Activated CD4-positive, alpha-beta T cell treated with anti-CD3 and anti-CD28 coated beads, Interleukin-2, amount 50 U/mL, for 4 hours (primary cell): ENCODE measurements at places on chromosomes 11 and 22.

DNA sequence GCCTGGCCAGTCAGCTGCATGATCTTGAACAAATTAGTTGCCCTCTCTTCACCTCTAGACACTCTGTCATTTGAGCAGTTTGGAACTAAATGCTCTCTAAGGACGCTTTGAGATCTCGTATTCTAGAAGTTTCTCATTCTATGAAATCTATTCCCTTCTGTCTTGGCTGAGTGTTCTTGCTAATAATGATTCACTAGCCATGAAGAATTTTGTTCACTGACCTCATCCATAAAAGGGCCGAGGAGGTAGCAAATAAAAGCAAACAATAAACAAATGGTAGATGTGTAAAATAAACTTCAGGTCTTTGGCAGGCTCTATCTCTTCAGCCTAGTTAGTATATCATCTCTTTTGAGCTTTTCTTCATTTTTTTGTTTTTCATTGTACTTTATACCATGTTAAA is 76.6 kb downstream of the USP35 start:
- no peak for DNase-seq

DNA sequence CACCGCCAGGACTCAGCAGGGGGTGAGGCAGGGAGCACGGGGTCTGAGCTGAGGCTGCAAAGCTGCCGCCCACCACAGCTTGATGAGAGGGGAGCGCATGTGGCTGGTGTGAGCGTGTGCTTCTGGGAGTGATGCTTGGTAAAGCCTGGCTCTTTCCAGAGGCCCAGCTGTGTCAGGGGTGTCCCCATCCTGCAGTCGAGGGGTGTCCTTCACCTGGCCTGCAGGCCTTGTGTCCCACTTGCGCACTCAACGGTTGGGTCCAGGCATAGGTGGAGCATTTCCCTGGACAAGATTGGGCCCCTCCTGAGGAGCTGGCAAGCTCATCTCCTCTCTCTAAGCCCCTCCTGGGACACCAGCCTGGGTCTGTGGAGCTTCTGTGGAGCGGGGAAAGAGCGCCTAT is 273.9 kb downstream of the TBC1D22A start:
- DNase-seq, result no peak

DNA sequence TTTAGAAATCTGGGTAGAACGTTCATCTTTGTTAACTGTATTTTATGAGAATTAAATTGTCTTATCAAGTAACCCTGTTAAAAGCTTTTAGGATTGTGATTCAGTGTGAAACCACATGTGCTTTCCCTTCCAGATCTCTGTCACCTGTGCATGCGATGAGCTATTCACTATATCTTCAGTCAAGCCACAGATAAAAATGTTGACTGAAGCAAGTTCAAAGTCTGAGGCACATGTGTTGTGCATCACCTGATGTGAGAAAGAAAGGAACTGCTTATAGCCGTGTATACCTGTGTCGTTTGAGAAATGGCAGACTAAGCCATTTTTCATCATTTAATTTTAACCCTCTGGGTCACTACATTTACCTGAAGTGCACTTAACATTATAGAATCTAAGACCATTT is 1088.9 kb upstream of the TENM4 start:
- DNase-seq, result no peak

- DNase-seq, result no peak
These were observed 6.5 kb upstream of the CYB5R3 start for GRCh38 chr22:42655693-42656092.

DNA sequence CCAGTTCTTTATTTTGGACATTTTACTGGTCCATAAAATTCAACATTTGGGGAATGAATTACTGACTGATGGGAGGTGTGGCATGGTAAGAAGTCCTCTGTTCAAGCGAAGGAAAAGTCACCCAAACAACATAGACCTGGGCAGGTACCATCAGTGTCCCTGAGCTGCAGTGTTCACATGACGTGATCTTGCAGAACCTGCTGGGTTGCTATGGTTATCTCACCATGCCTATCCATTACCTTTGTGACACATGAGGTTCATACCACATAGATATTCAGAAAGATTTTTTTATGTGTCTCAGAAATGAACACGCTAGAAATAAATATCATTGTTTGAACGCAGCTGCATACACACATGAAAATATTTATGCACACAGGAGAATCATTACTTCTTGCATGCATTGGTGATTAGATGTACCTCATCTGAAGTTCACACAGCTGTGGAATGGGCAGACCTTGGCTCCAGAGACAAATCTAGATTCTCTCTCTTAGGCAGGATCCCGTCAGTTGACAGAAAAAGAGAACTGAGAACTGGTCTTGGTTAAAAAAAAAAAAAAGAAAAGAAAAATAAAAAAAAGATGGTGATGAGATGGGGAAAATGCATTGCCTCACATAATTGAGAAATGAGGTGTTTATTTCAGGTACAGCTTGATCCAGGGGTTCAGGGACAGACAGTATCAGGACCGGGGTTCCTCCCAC is 21.4 kb upstream of the RCN1 start:
- DNase-seq, result no peak

DNA sequence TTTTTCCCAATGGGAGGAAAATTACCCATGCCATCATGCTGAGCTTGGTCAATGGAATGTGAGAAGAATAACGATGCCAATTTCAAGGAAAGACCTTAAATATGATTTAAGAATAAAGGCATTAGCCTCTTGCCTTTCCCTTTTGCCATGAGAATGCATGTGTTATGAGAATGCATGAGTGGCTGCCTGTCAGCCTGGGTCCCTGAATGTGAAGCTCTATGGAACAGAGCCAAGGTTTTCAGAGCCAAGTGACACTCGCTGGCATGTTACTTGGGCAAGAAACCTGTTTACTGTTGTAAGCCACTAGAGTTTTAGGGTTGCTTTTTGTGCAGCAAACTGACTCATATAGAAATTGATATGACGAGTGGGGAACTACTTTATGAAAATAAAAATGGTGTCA is 75.7 kb downstream of the JRKL start:
- no peak for DNase-seq

DNA sequence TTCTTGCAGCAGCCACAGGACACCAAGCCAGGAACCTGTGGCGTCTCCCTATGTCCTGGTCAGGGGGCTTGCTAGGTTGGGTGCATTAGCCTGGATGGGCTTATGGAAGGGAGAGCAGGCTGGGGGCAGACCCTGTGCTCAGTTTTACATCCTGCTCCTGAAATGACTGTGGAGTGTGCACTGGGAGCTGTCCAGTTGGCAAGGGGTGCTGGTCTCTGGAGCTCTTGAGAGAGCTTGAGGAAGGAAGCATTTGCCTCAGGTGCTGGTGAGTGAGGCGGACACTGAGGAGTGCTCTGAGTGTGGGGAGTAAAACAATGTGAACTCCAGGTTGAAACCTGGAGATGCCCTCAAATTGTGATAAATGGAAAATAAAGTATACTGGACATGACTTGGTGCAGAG is 3.4 kb downstream of the SCGB1D4 start:
- no peak for DNase-seq

GRCh38 chr22:40031766-40032470 is 37.2 kb downstream of the FAM83F start:
- no peak for DNase-seq

- DNase-seq, result no peak
These were observed 10.3 kb upstream of the RNF141 start for GRCh38 chr11:10551290-10551592.

DNA sequence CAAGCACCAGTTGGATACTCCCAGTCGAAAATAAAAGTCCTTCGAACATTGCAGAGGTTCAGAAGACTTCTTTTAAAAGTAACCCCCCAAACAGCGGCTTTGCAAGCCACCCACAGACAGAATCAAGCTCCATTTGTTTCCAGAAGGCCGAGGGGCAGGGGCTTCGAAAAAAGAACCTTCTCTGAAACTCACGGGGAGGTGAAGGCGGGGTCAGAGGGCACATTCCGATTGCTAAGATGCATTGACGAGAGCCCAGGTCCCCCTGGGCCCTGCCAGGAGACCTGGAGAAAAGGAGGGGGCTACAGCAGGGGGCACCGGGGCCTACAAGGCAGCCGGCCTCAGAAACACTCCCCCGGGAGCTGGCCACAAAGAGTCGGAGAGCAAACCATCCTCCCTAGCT is 306.8 kb downstream of the MN1 start:
- DNase-seq, result no peak

GRCh38 chr22:49106842-49107152 is 720.9 kb downstream of the BRD1 start:
- DNase-seq, result no peak

DNA sequence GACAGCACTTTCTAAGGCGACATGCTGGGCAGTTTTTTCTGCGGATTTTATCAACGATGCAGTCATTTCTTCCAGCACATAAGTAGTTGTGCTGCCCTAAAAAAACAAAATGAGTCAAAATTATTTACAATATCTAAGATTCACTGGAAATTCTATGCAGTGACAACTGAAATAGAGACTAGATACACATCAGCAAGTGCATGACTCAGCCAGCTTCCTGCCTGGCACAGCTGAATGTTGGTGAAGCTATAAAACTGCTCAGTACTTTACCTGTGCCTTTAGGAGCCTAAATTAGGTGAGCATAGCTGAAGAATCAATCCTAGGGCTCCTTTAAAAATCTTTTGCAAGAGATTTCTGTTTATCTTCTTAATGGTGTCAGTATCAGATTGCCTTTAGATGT is 37.8 kb downstream of the PGR start:
- DNase-seq, result no peak

DNA sequence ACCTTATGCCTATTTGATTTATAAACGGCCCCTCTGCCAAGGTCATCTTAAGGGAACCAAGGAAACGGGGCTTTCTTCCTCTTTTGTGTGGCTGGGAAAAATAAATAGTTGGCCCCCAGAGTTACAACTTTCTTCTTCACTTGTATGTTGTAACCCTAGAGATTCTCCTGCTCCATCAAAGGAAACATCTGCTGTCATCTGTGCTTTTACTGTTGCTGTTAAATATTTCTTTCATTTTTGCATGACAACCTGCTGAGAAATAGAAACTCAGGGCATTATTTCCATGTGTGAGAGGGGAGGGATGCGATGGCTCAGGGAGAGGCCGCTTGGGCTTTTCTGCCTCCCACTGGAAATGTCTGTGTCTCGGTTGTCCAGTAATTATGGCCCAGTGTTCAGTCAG is 21.8 kb upstream of the CDC42EP2 start:
- DNase-seq, result no peak

- no peak for DNase-seq
These were observed 57.2 kb upstream of the SHANK2 start for GRCh38 chr11:71309611-71310010.

DNA sequence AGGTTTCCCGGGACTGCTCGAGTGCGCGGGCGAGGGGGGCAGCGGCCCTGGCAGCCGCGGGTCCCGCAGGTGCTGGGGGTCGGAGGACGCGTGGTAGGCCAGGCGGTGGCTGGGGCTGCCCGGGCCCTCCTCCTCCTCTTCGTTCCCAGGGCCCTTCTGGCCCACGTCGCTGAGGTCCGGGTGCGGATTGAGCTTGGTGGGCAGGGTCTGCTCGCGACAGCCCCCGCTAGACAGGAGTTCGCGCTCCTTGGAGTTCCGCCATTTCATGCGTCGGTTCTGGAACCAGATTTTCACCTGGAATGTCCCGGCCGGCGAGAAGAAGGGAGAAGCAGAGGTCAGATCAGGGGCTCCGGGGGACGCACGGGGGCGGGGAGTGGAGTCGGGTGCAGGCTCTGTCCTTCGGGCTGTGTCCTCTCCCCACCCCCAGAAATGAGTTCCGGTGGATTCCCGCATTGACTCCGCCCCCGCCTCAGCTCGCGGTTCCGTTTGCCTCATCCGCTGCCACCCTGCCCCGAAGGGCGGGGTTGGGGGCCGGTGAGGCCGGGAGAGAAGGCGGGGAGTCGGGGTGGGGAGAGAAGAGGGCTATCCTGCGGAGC is 3.9 kb downstream of the DBX1 start:
- DNase-seq, result peak; percentile 47

DNA sequence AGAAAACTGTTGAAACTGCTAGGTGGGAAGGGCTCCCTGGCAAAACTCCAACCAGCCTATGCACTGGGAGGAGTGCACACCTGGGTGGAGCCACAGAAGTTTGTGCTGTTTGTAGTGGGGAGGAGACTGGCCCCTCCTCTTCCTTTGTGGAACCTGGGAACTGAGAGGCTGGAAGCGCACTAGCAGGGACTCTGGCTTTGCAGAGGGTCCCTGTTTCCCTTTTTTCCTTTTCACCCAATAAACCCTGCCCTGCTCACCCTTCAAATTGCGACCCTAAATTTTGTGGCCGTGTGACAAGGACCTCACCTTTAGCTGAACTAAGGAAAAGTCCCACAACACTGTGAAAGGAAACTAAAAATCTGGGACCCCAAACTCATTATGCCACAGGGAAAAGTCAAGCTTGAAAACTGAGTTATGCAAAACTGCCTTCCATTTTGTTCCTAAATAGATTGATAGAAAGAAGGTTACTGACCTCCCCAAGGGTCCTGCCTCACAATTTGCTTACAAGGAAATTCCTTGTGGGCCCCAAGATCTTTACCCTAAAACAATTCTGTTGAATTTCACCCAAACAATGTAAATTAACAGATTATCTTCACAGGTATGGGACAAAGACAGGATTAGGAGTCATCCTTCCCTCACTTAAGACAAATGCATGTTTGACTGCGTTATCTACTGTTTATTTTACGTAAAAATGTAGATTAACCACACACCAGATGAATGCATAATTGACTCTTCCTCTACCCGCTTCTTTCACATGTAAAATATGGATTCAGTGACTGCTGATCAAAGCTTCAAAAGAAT is 81.0 kb downstream of the SLC36A4 start:
- DNase-seq, result no peak

DNA sequence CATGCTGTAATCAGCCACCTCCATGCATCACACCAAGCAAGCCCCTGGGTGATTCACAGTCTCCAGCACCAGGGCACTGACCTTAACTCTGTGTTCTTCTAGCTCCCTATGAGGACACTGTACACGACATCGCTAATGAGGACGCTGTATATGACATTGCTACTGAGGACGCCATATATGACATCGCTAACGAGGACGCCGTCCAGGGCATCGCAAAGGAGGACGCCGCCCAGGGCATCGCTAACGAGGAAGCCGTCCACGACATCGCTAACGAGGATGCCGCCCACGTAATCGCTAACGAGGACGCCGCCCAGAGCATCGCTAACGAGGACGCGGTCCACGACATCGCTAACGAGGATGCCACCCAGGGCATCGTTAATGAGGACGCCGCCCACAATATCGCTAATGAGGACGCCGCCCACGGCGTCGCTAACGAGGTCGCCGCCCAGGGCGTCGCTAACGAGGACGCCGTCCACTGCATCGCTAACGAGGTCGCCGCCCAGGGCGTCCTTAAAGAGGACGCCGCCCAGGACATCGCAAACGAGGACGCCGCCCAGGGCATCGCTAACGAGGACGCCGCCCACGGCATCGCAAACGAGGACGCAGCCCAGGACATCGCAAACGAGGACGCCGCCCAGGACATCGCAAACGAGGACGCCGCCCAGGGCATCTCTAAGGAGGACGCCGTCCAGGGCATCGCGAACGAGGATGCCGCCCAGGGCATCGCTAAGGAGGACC is 34.5 kb upstream of the DGCR6L start:
- DNase-seq, result no peak

DNA sequence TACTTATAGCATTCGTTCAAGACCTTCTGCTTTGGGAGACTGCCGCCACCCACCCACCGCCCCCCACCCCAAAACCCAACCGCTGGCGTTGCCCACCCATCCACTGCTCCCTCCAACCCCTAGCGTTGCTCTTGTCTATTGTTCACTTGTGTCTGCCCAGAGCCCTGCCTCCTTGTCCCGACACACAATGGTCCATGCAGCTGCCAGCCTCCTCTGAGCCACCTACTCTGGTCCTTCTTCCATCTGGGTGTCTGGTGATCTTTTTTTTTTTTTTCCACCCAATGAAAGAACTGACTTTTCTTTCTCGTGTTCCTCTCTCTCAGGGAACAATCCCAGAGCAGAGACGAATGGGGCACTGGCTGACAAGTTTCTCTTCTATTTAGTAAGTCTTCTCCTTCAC is 256.0 kb upstream of the SESN3 start:
- no peak for DNase-seq
